Adipocyte (in vitro differentiated cells): ENCODE measurements at places on chromosomes 5 and 9.

GRCh38 chr9:87954230-87954629 is 20.1 kb downstream of the CDK20 start:
- no peak for DNase-seq

- no peak for DNase-seq
Observed at GRCh38 chr9:119771341-119771740, 402.1 kb upstream of the BRINP1 start.

DNA sequence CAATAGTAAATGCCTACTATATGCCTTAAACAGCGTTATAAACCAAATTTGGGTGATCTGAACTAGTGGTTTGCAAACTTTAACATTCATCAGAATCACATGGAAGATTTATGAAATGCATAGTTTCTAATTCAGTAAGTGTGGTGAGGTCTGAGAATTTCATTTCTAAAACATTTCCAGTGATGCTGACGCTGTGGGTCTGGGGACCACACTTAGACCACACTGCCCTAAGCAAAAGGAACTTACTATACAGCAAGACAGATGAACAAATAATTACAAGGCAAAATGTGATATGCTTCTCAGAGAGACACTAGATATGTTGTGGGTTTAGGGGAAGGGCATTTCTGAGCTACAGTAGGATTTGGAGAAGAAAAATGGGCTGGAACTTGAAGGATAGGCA is 72.6 kb downstream of the OXCT1 start:
- DNase-seq = no peak

DNA sequence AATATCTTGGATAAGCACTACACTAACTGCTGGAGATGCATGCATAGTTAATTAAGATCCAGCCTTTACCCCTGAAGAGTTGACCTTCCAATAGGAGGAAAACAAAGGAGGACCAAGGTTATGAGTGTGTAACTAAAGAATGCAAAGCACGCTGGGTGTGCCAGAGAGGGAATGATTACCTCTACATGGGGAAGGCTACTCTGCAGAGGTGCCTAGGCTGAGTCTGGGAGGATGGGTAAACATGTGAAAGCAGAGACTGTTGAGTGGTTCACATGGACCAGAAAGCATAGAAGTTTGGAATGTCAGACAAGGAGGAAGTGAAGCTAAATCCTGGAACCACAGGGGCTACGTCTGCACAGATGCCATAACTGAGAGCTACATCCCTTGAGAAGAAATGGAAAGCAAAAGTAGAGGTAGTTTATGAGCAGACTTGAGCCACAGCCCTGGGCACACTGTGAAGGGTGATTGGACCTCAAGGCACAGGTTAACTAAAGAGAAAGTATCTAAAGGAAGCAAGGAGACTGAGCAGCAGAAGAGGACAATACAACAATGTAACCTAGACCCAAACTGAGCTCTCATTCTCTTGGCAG is 176.2 kb downstream of the DENND1A start:
- no peak for DNase-seq

DNA sequence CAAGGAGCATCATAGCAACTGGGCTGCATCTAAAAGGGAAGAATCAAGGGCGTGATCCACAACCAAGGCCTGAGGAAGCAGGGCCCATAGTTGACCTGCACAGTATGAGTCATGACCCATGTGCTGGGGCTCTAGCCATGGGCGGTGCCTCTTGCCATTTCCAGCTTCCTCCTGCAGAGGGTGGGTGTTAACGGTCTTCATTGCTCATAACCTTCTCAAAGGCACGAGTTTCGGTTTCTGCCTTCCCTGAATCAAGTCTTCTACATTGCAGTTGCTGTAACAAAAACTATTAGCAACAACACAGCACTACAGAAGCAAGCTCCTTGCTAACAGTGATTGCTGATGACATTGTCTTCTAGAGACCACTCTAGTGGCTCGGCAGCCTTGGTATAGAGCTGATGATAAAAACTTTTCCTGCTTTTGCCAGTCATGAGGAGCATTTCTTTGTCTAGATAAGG is 66.9 kb downstream of the CTSL start:
- DNase-seq = peak; percentile 21

- no peak for DNase-seq
Observed at GRCh38 chr5:572398-573019, 39.6 kb upstream of the CEP72 start.

- DNase-seq = no peak
Observed at GRCh38 chr5:62273687-62274086, 32.3 kb upstream of the KIF2A start.

- DNase-seq = peak; percentile 60
Observed at GRCh38 chr5:78647351-78647818, 1.2 kb downstream of the LHFPL2 start.

GRCh38 chr9:113184539-113184938 is 33.7 kb downstream of the SLC31A2 start:
- DNase-seq = no peak

- no peak for DNase-seq
Observed at GRCh38 chr9:136191099-136191959, 13.6 kb downstream of the LHX3 start.

- no peak for DNase-seq
Observed at GRCh38 chr5:160211352-160211751, 18.0 kb upstream of the FABP6 start.

DNA sequence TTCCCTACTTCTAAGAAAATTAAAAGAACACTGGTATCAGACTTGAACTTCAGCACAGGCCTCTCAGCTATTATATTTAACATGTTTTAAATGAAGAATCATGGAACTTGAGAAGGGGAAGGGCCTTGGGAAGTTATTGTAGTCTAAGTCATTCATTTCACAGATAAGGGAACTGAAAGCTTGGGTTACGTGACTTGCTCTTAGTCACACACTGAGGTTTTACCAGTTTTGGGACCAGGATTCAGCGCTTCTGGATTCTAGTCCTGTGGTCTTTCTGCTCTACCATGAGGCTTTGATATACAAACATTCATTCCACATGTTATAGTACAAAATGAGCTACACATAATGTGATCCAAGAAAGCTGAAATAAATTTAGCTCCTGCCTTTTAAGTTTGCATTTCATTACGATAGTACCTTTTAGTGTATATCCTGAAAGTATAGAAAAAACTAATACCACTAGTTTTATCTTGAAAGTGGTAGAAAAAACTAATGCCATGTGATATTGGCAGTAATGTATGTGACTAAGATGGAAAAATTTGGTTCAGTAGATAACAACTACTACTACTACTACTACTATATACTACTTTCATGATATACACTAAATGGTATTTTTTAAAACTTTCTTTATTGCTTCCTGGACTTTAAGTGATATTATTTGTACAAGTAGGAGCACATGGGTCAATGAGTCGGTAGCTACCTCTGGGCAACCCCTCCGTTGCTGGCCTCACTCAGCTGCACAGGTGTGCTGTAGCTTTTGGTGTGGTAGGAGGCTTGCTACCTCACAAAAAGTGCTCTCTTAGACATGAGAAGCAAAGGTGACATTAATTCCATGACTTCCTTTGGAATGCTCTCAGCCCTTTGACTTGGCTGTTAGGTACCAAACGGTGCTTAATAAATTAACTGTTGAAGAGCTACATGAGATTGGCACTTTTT is 40.7 kb downstream of the F2RL2 start:
- peak; percentile 29 for DNase-seq

DNA sequence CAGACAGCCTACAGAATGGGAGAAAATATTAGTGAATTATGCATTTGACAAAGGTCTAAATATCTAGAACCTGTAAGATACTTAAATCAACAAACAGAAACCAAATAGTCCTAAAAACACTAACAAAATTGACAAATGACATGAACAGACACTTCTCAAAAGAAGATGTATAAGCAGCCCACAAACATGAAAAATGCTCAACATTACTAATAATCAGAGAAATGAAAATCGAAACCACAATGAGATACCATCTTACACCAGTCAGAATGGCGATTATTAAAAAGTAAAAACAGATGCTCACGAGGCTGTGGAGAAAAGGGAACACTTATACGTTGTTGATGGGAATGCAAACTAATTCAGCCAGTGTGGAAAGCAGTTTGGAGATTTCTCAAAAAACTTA is 1186.8 kb downstream of the DTWD2 start:
- DNase-seq = no peak

DNA sequence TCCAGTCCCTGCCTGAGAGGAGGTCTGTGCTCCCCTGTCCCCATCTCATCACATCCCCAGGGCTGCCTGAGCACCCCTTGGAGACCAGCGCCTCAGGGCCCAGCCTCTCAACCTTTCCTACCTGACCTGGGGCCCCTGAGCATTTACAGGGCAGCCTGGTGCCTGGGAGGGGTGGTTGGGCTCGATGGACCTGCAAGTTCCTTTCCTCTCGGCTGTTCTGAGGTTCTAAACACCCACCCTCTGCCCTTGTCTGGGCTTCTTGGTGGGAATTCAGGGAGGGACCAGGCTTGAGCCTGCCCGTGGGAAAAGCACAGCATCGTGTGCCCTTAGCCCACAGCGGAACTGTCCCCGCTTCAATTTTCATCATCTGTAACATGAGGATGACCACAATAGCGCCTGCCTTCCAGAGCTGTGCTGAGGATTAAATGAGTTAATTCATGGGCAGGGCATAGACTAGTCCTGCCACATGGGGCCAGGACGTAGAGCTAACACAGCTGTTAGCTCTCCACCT is 91.0 kb upstream of the SH3PXD2B start:
- no peak for DNase-seq

DNA sequence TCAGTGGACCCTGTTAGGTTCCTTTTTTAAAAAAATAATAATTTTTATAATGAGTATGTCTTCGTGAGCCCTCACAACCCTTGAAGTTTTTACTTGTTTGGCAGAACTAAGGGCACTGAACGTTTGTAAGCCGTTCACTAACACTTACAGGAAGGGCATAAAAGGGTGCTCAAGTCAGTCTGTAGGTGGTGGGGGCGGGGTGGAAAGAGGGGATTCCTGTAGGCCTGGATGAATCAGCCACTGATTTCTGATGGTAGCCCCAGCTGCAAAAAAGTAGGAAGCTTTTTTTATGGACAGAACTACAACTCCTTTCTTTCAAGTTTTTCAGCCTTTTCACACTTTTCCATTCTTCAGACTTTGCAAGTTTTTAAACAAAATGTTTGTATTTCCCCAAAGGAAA is 35.8 kb downstream of the PIK3R1 start:
- no peak for DNase-seq

- no peak for DNase-seq
Observed at GRCh38 chr5:1549475-1550030, 25.8 kb upstream of the LPCAT1 start.

GRCh38 chr5:158786390-158786789 is 313.3 kb downstream of the EBF1 start:
- DNase-seq = no peak

- DNase-seq = no peak
Observed at GRCh38 chr5:9928326-9928725, 298.2 kb upstream of the TAS2R1 start.

DNA sequence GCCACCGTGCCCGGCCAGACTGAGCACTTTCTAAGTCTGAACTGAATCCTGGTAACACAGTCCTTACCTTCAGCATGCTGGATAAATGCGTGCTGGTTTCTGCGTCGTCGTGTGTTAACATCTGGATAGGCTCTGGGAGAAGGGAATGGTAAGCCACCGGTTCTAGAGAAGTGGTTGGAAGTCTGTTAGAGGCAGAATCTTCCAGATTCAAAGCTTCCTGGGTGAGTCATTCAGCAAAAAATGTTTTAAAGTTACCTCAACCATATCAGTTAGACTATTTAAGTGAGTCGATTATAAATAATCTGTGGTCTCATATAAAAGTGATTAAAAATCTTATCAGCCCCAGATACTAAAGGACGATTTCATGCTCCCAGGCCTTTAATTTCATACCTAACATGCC is 256.5 kb upstream of the NFIL3 start:
- DNase-seq = peak; percentile 11

- DNase-seq = no peak
Observed at GRCh38 chr9:95753762-95754465, 121.6 kb upstream of the ERCC6L2 start.

DNA sequence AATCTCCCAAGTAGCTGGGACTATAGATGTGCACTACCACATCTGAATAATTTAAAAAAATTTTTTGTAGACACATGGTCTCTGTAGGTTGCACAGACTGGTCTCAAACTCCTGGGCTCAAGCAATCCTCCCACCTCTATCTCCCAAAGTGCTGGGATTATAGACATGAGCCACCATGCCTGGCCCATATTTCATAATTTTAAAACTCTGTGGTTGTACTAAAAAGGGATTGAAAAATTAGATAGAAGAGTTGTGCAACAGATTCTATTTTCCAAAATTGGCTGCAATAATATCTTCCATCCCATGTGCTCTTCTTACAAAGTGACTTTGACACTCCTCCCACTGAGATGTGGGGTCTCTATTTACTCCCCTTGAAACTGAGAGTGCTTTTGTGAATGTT is 7.6 kb upstream of the UHRF2 start:
- peak; percentile 40 for DNase-seq

- peak; percentile 57 for DNase-seq
Observed at GRCh38 chr5:169628892-169629291, 8.2 kb upstream of the DOCK2 start.

DNA sequence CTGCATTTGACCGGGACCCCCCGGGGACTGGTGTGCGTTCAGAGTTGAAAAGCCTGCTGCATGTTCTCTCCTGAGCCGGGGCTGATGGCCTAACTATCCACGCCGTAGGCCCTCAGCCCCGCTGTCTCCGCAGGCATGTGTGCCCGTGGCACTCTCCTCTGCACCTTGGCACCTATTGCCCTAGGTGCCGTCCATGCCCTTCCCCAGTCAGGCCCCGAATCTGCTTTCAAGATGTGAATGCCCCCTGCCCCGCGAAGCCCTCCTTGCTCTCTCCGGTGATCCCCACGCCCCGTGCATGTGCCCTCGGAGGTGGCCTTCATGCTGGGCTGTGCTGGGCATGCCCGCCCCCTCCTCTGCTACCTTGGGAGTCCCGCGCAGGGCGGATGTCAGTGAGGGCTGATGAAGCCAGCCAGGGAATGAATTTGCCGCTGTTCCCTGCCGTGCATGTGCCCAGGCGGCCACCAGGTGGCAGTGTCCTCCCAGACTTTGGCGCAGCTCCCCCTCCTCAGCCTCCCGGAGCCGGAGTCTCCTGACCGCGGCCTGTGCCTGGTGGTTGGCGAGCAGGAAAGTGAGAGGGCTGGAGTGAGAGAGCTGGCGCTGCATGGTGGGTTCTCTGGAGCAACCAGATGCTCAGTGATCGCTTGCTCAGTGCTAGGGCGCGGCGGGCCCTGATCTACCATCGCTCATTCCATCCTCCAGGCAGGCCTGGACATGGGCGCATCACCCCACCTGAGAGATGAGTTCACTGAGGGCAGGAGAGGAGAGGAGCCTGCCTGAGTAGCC is 112.9 kb upstream of the LMX1B start:
- peak; percentile 86 for DNase-seq

DNA sequence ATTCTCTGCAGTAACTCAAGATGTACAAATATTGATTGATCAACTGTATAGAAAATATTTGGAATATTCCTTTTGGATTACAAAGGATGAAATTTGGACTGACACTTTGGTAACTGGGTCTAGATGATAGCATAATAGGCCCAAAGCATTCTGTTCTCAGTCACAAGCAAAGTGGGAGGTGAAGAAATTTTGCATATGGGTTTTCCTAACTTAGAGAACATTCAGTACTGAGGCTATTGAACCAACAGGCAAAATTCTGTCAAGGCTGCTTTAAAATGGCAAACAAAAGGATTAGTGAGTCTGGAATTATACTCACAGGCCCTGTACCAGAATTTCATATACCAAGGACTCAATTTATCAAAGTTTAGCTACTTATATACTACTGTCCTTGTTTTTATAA is 1020.6 kb downstream of the TLE4 start:
- no peak for DNase-seq

GRCh38 chr5:172117977-172118701 is 69.9 kb downstream of the STK10 start:
- no peak for DNase-seq
